ENCODE measurements at places on chromosomes 4 and X.

GRCh38 chrX:72408885-72409284 lies 103.2 kb upstream of the CITED1 start:
- DNase-seq = no peak

DNA sequence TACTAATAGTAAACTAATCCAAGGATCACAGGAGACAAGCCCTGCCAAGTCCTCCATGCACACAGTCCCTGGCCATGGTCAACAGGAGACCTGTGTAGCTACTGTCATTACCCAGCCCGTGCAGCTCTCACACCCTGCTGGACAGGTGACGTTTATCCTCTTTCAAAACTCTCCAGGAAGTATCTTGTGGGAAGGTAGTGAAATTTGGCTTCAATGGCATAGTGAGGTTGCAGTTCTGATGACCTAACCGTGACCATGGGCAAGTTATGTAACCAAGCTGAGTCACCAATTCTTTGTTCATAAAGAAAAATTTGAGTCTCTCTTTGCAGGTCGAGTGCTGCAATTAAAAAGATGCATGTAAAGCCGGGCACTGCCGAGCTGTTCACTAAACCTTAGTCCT lies 11.3 kb upstream of the SLC2A9 start:
- peak; percentile 61 for DNase-seq

DNA sequence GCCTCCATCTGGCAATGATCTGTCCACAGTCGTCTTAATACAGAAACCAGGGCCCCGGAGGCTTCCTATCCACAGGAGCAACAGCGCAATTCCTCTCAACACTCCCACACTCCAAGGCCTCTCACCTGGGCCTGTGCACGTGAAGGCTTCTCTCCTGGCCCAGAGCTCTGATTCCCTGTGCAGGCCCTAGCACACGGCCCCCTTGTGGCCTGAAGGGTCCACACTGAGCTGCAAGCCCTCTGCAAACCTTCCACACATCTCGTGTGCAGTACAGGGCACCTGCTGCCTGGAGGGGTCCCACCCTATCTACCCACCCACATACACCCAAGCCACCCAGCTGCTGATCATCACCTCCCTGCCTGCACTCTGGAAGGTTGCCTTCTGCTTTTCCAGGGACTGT lies 150.1 kb upstream of the NUDT10 start:
- DNase-seq = no peak

- DNase-seq = no peak
Measured at GRCh38 chr4:153517159-153517558, 51.0 kb downstream of the TMEM131L start.

- DNase-seq = no peak
Measured at GRCh38 chr4:7687796-7688195, 251.9 kb downstream of the AFAP1 start.

DNA sequence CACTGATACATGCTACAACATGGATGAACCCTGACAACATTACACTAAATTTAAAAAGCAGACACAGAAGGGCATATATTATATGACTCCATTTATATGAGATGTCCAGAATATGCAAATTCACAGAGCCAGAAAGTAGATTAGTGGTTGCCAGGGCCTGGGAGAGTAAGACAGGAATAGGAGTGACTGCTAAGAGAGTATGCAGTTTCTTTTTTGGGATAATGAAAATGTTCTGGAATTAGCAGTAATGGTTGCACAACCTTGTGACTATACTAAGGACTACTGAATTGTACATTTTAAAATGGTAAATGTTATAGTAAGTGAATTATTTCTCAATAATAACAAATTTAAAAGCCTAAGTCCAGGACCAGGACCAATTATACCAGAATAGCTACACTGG lies 29.5 kb upstream of the NUP54 start:
- DNase-seq = no peak

DNA sequence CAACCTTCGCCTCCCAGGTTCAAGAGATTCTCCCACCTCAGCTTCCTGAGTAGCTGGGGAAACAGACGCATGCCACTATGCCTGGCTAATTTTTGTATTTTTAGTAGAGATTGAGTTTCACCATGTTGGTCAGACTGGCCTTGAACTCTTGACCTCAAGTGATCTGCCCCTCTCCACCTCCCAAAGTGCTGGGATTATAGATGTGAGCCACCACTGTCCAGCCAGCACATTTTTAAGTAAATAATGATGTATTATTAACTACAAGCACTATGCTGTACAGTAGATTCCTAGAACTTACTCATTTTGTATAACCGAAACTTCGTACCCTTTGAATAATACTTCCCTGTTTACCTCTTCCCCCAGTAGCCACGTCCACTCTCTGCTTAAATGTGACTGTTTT lies 96.0 kb upstream of the GABRG1 start:
- no peak for DNase-seq

DNA sequence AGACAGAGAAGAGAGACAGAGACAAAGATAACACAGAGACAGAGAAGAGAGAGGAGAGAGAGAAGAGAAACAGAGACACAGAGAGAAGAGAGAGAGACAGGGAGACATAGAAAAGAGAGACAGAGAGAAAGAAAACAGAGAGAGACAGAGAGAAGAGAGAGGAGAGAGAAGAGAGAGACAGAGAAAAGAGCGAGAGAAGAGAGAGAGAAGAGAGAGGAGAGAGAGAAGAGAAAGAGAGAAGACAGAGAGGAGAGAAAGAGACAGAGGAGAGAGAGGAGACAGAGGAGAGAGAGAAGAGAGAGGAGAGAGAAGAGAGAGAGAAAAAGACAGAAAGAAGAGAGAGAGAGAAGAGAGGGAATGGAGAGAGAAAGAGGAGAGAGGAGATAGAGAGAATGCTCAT lies 601.1 kb upstream of the PRKX start:
- no peak for DNase-seq

DNA sequence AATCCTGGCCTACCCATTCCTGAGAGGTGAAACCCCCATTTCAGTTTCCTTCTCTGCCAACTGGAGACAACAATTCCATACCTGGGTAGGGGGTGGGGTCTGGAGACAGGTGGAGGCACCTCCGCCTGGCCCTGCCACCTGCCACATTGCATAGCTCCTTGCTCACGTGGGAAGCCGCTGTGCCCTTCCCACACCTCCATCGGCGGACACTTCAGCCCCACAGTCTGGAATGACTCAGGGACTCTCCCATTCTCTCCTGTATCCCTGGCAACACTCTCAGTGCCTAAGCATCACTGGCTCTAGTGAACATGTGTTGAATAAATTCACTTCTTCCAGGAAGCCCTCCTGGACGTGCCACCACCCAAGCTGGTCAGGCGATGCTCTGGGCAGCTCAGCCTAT lies 21.7 kb downstream of the PPP2R2C start:
- DNase-seq = no peak

DNA sequence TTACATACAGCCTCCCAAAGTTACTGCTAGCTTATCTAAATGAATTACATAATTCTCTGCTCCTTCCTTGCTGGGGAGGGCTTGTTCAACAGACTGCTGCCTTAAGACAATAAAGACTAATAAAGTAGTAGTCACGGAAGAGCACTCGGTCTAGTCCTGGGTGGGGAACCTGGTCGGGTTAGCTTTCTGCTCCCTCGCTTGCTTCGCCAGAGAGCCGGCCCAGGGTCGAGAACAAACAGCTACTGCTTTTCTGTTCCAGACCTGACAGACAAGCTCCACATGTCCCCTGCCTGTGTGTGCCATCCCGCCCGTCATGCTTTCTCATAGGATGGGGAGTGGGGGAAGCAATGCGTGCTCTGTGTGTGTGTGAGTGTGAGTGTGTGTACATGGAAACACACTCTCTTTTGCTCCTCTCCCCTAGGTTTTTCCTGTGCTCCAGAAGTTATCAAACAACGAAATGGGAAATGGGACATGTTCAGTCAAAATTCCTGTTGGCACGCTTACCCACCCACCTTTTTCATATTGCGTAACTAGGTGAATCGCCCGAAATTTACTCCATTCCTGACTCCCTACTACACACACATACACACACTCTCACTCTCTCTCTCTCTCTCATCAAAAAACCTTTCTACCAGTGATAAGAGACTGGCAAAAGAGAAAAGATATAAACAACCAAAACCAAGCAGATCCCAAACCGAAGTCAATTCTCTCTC lies 1.3 kb downstream of the NPY1R start:
- no peak for DNase-seq

DNA sequence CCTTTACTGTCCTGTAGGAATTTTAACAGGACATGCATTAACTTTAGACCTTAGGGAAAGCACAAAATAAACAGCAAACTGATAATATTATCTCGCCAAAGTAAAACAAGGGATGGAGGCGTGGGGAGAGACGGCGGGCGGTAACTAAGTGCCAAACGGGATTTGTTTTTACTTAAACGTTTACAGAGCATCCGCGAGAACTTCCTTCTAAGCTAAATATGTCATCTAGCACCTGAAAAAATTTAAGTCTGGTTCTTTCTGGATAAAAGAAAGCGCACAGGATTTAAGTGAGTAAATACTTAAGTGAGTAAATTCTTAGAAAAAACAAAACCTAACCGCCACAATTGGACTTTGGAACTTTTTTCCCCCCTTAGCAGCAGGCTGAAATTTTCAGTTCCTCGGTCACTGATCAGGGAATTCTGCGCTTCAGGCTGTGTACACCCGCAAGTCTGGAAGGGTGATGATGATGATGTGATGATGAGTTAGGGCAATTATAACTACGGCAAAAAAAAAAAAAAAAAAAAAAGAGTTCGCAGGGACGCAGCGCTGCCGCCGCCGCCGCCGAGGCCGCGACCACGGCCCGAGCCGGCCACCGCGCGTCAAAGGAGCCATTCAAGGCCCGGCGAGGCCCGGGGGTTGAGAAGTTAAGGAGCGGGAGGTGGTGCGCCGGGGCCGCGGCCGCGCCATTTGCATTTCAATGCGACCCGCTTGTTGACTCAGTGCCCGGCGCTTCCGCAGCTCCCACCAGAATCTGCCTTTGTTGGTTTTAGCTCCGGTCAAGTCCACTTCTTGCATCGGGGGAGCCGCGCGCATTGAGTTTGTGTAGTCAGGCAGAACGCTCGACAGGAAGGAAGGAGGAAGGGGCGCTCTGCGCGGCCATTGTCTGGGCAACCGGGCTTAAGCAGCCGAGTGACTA lies 108.8 kb downstream of the SPRY1 start:
- DNase-seq = peak; percentile 48

- no peak for DNase-seq
Measured at GRCh38 chr4:102552781-102553180, 51.6 kb downstream of the NFKB1 start.

- no peak for DNase-seq
Measured at GRCh38 chrX:137178392-137178791, 144.6 kb upstream of the GPR101 start.

DNA sequence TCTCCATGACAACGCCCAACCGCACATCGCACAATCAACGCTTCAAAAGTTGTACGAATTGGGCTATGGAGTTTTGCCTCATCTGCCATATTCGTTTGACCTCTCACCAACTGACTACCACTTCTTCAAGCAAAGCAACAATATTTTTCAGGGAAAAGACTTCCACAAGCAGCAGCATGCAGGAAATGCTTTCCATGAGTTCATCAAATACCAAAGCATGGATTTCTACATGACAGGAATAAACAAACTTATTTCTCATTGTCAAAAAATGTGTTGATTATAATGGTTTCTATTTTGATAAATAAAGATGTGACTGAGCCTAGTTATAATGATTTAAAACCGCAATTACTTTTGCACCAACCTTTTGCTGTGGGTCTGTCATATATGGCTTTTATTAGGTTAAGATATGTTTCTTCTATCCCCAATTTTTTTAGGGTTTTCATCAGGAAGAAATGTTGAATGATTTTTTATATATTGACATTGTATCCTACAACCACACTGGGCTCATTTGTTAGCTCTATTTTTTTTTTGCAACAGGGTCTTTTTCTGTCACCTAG lies 138.4 kb downstream of the PWWP3B start:
- no peak for DNase-seq

- DNase-seq = no peak
Measured at GRCh38 chr4:143207555-143207954, 22.8 kb downstream of the USP38 start.

DNA sequence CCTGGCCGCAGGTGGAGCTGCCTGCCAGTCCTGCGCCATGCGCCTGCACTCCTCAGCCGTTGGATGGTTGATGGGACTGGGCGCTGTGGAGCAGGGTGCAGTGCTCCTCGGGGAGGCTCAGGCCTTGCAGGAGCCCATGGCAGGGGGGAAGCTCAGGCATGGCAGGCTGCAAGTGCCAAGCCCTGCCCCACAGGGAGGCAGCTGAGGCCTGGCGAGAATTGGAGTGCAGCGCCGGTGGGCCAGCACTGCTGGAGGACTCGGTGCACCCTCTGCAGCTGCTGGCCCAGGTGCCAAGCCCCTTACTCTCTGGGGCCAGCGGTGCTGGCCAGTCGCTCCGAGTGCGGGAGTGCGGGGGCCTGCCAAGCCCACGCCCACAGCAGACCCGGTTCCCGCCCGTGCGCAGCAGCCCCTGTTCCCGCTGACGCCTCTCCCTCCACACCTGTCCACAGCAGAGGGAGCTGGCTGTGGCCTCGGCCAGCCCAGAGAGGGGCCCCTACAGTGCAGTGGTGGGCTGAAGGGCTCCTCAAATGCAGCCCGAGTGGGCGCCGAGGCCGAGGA lies 275.9 kb upstream of the FRG1 start:
- DNase-seq = no peak

- DNase-seq = no peak
Measured at GRCh38 chrX:74788545-74789086, 136.6 kb downstream of the NEXMIF start.

- DNase-seq = no peak
Measured at GRCh38 chr4:8318509-8318908, 49.0 kb downstream of the HTRA3 start.

- no peak for DNase-seq
Measured at GRCh38 chr4:14615671-14616070, 386.6 kb upstream of the CPEB2 start.

- DNase-seq = no peak
Measured at GRCh38 chr4:177251237-177251636, 58.4 kb upstream of the NEIL3 start.

- no peak for DNase-seq
Measured at GRCh38 chr4:76488888-76489685, 54.1 kb downstream of the SHROOM3 start.

DNA sequence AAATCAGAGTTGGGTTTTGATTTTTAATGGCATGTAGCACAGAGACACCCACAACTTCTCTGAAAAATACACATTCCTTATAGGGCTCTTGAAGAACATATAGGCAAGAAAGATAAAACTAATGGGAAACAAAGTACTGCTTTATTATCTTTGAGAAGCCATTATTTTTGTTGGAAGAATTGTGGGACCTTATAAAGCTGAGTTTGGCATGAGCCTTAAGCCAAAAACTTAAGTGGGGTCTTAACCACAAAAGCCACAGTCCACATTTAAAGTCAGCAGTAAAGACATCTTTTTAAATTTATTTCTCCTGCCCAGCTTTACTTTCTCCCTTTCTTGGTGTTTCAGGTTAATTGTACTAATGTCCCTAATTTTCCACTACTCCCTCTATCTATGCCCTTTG lies 1297.3 kb downstream of the C4orf33 start:
- no peak for DNase-seq

DNA sequence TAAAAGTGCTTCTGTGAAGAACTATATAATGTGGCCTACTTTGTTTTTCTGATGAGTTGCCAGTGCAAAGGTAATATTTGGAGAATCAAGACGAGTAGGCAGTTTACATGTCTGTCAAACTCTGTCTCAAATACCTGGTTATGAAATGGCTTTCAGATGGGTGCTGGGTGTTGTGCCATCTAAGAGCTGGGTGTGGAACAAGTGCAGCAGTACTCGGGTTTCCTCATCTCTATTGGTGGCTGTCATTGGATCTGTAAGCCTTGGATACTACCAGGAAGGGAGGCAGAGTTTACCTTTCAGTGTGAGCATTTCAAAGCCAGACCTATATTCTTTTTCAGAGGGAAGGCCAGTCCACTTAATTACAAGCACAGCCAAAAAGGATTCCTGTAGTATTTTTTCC lies 37.2 kb downstream of the MTM1 start:
- no peak for DNase-seq

- DNase-seq = no peak
Measured at GRCh38 chrX:40037367-40037766, 60.4 kb downstream of the BCOR start.

GRCh38 chr4:83692028-83692427 lies 156.1 kb downstream of the GPAT3 start:
- no peak for DNase-seq
